Activated T-cell treated with anti-CD3 and anti-CD28 coated beads for 1 hour (primary cell): ENCODE measurements at places on chromosomes 6 and 20.
A peak's percentile ranks its signal among the peaks of the same experiment; 100 is the strongest.

DNA sequence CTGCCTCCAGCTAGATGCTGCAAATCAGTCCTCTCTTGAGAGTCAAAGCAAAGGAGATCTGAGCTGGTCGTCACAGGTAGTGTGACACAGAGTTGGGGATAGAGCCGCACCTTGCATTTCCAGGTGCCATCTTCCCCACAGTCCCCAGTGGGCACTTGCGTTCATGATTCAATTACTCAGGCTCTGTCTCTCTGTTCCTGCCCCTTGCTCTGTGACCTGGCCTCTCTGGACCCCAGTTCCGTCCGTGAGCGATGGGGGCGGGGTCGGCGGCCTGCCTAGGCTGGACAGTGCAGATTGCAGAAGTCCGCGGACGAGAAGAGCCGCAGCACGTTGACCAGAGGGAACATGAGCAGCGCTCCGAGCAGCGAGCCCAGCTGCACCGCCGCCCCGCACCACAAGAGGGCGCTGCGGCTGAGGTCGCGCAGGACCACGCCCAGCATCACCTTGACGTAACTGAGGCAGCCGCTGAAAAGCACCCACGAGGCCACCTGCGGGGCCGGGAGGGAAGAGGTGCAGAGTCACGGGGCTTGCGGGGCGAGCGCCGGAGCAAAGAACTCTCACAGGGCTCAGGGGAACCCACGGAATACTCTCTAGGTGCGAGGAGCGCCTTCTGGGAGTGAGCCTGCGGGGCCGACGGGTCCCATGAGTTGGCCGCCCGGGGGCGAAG is 7.4 kb downstream of the SLC52A3 start:
- no peak for DNase-seq

GRCh38 chr6:169326067-169326799 is 72.6 kb upstream of the THBS2 start:
- DNase-seq, result no peak

DNA sequence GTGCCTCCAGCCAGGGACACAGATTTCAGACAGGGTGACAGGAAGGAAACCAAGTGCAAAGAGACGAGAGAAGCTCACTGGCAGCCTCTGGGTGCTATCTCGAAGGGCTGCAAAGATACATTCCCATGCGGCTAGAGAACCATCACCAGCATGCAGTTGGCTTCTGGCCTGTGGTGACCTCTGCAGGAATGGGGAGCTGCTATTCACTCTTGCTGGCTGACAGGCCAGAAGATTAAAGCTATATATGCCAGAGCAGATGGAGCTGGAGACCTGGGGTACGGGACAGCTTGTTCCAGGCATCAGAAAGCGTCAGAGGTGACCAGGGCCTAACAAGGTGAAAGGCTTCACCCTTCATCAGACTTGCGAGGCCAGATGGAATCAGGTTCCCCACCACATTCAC is 20.0 kb downstream of the MAP1LC3A start:
- DNase-seq, result no peak

GRCh38 chr20:47677635-47678453 is 107.4 kb downstream of the SULF2 start:
- peak; percentile 32 for DNase-seq

DNA sequence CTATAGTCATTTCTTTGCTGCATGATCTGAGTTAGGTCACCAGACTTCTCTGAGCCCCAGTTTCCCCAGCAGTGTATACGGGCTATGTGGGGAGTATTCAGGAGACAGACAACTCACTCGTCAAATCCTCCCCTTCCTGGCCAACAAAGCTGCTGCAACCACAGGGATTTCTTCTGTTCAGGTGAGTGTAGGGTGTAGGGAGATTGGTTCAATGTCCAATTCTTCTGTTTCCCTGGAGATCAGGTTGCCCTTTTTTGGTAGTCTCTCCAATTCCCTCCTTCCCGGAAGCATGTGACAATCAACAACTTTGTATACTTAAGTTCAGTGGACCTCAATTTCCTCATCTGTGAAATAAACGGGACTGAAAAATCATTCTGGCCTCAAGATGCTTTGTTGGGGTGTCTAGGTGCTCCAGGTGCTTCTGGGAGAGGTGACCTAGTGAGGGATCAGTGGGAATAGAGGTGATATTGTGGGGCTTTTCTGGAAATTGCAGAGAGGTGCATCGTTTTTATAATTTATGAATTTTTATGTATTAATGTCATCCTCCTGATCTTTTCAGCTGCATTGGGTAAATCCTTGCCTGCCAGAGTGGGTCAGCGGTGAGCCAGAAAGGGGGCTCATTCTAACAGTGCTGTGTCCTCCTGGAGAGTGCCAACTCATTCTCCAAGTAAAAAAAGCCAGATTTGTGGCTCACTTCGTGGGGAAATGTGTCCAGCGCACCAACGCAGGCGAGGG is 594 bp upstream of the CDKN1A start:
- no peak for DNase-seq

DNA sequence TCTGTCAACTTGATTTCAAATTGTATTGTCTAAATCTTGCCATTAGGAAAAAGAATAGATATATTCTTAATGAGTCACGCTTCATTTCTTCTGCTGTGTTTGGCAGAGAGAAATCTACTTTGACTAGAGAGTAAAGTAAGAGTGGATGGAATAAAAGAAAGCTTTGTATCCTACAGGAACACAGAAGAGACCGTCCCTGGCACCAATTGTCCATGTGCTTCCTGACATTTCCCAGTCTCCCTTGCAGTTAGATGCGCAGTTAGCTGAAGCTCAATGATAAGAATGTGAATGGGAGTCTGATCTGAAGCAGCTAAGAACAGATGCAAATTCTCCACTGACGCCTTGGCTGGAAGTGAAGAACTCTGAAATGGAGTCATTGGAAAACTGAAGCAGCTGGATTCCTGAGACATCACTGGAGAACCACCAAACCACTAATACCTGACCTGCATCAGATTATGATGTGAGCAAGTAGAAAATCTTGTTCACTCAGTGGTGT is 528.2 kb upstream of the MARCKS start:
- DNase-seq, result no peak

- no peak for DNase-seq
These were observed 279.9 kb upstream of the RNF24 start for GRCh38 chr20:4295226-4295625.

DNA sequence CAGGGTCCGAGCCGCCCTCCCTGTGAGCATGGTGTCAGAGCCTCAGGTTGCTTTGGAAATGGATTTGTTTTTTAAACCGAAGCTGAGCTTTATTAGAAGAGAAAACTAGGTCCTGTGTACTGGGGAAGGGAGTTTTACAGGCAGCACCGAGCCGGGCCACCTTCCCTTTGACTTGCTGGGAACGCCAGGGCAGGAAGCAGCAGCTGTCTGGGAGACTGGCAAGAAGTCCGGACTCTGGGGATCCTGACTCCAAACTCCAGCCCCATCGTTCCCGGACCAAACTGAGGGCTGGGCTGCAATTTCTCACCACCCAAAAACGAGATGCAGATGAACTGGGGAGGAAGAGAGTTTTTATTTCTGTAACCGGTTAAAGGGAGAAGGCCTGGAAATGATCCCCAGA is 214.9 kb upstream of the KCNG1 start:
- no peak for DNase-seq

DNA sequence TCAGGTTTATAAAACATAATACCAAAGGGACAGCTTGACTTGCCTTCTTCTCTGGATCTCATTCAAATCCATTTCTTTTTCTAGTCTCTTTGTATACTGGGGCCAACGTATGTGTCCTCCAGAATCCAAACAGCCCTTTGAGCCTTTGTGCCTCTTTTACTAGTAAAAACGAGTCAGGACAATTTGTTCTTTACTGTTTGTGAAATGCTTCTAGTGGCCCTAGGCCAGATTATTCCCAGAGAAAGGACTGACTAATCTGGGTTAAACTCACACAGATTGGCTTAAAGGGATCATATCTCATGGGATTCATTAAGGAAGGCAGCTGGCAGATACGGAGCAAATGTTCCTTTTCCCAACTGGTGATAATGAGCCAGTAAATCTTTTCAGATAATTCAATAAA is 32.1 kb upstream of the MANEA start:
- no peak for DNase-seq

DNA sequence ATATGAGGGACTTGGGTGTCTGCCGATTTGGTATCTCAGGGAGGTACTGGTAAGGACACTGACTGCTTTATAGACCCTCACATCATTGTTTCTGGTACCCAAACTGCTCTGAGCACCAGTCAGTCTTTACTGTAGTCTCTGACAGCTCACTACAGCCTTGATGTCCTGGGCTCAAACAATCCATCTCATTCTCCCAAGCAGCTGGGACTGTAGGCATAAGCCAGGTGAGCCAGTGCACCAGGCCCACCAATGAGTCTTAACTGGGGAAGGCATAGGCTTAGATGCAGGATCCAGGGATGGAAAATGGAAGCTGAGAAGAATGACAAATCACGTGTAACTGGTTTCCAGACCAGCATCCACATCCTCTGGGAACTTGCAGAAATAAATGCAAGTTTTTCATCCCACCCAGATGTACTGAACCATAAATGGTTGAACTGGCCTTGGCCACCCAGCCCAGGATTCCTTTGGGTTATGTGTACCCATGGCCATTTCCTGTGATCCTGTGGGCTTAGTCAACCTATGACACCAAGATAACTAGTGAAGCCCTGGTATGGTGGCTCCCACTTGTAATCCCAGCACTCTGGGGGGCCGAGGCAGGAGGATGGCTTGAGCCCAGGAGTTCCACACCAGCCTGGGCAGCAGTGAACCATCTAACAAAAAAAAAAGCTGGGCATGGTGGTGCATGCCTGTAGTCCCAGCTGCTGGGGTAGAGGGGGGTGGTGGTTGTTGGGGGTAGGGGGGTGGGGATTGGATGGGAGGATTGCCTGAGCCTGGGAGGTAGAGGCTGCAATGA is 5.8 kb downstream of the TUBB start:
- no peak for DNase-seq

DNA sequence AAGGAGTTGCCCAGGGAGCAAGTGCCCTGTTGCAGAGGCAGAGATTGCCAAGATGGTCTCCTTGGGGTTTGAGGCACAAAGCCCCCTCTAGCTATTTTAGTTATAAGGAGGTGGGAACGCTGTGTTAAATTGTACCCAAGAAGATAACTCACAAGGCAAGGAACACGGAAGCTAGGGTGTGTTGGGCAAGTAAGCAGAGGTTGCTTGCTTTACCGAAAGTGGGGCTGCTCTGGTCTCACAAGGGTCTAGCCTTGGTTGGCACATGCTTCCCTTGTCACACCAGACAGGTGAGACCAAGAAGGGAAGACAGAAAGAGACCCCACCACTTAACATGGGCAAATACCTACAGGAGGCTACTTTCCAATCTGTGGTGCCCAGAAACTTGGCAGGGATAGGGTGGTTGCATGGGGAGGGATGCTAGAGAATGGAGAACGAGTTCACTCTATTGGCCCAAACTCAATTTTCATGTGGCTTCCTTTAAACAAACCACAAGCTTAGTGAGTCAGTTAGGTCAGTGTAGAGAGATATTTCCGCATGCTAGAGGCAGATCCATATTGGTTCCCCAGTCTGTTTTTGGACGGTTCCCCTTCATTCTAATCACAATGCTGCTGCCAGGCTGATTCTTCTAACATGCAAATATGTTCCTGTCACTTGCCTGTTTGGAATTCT is 42.4 kb downstream of the PLAGL1 start:
- DNase-seq, result no peak

DNA sequence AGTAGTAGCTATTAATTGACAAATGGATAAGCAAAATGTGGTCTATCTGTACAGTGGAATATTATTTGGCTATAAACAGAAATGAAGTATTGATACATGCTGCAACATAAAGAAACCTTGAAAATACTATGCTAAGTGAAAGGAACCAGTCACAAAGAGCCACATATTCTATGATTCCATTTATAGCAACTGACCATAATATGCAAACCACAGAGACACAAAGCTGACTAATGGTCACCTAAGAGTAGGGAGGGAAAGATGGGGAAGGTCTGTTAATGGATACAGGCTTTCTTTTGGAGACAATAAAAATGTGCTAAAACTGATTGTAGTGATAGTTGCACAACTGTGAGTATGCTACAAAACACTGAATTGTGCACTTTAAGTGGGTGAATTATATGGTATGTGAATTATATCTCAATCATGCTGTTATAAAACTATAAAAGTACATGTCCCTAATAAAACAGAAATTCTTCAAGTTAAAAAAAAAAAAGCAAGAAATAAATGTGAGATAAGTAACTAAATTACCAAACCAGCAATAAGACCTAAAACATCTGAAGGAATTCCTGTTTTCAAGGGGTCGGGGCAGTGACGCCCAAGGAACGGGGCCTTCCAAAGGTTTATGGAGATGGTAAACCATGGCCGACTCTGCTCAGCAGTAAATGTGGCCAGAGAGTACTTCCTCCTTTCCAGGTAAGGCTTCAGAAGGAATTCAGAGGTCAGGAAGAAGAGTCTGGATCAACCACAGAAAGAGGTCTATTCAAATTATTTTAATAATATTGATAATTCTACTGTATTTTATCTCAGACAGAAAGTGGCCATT is 75.4 kb downstream of the ARHGAP18 start:
- DNase-seq, result no peak

DNA sequence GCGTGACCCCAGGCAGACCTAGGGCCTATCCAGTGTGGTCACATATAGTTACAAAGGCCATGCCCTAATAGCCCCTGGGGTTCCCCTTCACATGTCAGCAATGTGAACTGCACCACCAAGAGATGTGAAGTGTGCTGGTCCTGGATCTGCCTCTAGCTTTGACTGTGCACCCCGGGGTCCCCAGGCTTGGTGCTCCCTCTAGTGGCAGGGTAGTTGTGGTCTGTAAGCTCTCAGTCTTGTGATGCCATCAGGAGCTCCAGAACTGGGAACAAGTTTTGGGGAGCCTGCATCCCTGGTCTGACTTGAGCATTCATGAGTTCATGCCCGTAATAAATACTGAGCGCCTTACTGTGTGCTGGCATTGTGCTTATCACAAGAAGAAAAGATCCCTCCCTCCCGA is 143.4 kb downstream of the DHX35 start:
- no peak for DNase-seq

GRCh38 chr6:129680633-129681032 is 29.3 kb downstream of the ARHGAP18 start:
- no peak for DNase-seq

DNA sequence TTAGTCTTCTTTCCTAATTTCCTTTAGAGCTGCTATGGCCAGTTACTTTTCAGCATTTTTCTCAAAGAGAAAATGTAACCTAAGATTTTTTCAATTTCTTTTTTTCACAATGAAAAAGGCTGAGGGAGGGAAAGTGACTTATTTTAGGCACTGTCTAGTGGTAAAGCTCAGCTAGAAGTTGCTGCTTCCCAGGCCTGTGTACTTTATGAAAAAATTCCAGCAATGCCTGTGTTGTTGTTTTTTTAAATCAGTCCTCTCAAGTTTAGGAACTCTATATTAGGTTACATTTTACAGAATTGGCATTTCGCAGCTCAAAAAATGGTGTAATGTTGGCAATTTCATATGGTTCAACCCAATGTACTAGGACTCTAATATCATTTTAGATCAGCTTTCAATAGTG is 269.6 kb downstream of the ARID1B start:
- no peak for DNase-seq

- DNase-seq, result no peak
These were observed 37.0 kb upstream of the AIG1 start for GRCh38 chr6:143023695-143024094.
